ENCODE measurements at places on chromosomes 5 and 9.
A peak's percentile ranks its signal among the peaks of the same experiment; 100 is the strongest.

- no peak for DNase-seq
Observed at GRCh38 chr9:82681809-82682208, 381.1 kb downstream of the RASEF start.

GRCh38 chr9:127209220-127209619 is 55.4 kb upstream of the GARNL3 start:
- DNase-seq, result no peak

- no peak for DNase-seq
Observed at GRCh38 chr9:87862536-87863268, 20.0 kb upstream of the SPATA31E1 start.

DNA sequence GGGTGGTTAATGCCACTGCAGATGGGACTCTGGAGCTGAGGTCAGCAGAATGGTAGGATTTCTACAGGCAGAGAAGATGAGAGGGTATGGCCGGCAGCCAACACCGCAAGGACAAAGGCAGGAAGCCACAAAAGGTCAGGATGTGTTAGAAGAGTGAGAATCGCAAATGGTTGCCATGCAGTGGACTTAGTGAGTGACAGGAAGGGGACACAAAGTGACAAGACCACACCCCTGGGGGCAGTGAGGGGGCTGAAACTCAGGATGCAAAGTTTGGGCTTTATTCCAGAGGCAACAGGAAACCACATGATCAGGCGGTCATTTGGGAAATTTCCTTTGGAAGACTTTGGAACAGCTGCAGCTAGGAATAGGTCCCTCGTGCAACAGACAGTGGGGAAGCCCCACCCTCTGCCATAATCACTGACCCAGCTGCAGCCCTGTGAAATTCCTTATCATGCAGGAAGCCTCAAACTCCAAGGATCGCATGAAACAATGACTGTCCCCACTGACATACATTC is 14.2 kb upstream of the CCDC180 start:
- no peak for DNase-seq

GRCh38 chr5:122297587-122298298 is 14.3 kb upstream of the SNCAIP start:
- DNase-seq, result no peak

DNA sequence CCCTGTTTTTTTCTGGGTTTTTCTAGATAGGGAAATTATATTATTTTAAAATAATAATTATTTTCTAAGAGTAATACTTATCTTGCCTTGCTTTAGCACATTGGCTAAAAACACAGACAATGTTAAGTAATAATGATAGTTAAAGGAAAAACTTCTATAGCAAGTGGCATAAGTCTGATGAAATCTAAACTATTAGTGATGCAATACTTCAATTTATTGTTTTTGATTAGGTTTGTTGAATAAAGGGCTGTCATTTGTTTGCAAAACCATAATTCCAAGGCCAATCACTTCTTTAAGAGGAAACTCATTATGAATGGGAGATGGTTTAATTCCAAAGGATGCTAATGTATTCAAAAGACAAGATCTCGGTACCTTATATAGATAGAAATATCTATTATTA is 293.8 kb upstream of the FBXL7 start:
- no peak for DNase-seq

- no peak for DNase-seq
Observed at GRCh38 chr9:36170531-36170930, 1.3 kb downstream of the CCIN start.

- no peak for DNase-seq
Observed at GRCh38 chr5:164303646-164304215, 798.3 kb downstream of the MAT2B start.

DNA sequence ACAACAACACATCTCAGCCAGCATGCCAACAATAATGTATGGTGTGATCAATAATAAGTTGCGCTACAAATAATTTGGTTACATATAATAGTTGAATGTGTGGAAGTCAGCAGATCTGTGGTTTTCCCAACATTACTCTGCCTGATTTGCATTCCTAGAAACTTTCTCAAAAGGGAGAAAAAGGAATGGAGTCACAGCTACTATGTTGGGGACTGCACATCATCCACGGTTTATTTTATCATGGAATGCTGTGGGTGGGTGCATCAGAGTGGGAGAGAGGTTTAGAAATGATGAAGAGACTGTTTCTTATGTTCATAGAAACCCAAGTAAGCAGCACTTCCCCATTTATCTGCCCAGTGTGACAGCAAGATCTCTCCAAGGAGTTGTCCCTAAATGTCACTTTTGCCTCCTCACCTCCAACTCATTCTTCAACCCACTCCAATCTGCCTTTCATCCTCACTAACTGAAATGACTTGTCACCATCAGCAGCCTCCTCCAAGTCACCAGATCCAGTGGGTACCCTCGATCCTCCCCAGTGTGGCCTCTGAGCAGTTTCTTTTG is 2.8 kb upstream of the SPOCK1 start:
- DNase-seq, result peak; percentile 1

DNA sequence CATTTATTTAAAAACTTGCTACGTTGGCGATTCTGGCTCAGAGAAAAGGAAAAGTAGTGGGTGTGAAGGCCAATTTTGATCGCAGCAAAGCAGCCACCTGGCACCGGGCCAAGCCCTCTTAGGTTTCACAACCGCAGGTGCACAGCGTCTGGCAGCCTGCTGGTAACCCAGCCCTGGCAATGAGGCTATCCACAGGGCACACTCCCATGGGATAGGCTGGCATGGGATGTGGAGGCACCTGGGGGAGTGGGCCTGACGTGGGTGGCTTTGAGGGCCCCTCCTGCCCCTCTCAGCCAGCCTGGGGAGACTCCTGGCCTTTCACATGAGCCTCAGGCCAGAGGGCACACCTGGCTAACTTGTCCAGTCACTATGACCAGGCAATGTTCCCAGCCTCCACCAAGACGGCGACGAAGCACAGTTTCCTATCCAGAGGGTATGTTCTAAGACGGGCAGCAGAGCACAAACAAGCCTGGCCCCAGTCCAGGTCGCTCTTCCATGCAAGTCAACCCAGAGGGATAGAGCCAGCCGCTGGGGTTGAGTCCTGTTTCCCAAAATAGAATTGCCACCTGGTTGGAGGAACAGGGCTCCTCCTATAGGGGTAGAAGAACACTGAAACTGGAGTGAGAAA is 19.0 kb downstream of the CMBL start:
- DNase-seq, result no peak

- peak; percentile 7 for DNase-seq
Observed at GRCh38 chr5:112366987-112367386, 52.1 kb downstream of the EPB41L4A start.

GRCh38 chr5:139277171-139277570 is 16.4 kb upstream of the MATR3 start:
- DNase-seq, result no peak

DNA sequence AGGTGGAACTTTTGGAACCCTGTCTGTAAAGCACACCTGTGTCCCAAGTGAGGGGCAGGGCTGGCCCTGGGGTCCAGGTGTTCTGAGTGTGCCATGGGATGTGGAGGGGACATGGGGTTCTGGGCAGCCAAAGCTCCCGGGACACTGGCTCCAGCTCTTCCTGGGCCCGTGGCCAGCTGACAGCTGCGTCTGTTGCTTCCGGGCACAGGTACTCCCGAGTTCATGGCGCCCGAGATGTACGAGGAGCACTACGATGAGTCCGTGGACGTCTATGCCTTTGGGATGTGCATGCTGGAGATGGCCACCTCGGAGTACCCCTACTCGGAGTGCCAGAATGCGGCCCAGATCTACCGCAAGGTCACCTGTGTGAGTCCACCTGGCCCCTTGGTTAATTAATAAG is 50.7 kb downstream of the WNK2 start:
- no peak for DNase-seq

DNA sequence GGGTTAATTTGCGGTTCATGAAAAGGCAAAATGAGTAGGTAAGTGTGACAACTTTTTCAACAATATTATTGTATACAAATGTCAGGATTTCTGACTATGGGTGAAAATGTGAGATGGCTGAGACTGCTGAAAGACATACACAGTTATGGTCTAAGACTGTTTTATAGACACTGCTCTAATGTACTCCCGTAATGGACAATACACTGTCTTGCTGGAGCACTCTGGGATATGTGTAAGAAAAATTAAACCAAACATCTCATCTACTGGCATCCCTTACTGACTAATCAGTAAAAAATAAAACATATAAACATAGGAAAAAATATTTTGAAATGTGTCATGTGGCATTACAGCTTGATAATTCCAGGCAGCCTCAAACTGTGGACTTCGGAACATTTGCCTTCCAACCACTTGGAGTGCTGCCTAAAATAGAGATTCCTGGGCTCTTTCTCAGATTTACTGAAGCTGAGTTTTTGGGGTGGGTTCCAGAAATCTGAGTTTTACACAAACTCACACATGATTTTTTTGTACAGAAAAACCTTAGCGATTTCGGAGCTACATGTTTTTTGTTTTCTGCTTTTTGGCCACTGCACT is 233.9 kb upstream of the TBCA start:
- DNase-seq, result no peak

GRCh38 chr5:75993183-75993582 is 90.0 kb upstream of the SV2C start:
- no peak for DNase-seq

GRCh38 chr5:132667309-132667708 is 6.5 kb upstream of the IL4 start:
- no peak for DNase-seq

DNA sequence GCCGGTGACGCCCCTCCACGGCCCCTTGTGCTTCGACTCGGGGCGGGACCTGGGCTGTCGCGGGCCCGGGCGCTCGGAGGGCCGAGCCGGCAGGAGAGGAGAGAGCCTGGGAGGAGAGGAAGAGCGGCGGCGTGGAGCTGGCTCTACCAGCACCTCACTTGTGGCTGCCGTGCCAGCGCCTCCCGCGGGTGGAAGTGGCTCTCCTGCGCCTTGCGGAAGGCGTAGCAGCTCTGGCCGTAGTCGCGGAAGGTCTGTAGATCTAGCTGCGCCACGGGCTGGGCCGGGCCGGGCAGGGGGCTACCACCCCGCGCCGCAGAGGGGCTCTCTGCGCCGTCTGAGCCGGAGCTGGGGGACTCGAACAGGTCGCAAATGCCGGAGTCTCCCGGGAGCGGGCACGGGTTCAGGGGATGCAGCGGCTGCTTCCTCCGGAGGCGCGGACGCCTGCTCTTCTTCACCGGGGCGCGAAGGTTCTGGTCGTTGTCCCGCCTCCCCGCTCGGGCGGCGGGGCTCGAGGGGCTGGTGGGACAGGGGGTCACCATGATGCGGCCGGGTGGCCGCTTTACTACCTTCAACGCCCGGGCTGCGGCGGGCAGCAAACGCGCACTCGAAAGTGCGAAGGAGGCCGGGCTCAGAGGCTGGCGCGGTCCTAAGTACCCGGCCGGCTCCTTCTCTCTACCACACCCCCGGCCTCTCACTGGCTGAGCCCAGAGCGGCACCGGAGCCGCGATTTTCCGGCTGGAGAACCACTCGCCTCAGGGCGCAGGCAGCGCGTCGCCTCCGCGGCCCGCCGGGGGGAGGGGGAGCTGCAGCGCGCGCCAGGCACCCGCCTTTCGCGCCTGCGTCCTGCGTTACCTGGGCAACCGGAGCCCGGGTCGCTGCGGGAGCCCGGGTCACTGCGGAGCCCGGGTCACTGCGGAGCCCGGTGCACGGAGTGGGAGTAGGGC is at the start of gene CCNO:
CCNO (minus strand) TSS at position 624 of the 944 bp plus-strand sequence; CDS start at position 539, 85 bp downstream.
- DNase-seq, result peak; percentile 63

DNA sequence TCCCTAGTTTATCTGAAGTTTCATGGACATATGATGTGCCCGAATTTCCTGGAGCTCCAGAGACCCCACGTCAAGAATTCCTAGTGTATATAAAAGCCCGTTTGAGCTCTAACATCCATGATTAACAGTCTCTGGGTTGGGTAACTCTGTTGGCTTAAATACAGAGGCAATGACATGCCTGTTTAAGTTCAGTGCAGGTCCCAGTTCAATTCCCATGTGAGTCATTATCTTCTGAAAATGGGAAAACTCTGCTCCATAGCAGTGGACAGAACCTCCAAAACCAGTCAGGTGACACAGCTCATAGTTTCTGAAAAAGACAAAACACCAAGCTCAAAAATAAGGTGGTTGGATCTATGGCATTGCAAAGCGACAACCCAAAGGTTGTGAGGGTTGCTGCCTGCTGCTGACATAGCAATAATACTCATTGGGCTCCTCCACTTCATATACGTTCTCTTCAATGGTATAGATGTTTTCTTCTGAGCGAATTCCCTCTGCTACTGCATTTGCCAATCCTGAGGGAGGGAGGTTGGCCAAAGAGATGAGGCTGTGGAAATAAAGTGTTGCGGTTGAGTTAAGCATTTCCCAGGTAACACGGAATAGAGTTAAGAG is 22.0 kb downstream of the HAVCR2 start:
- DNase-seq, result no peak

- DNase-seq, result no peak
Observed at GRCh38 chr5:114391321-114391720, 29.5 kb downstream of the KCNN2 start.

GRCh38 chr9:16406526-16407225 is 463.8 kb downstream of the BNC2 start:
- DNase-seq, result no peak

GRCh38 chr9:134271338-134272301 is 54.6 kb upstream of the RXRA start:
- DNase-seq, result no peak

- DNase-seq, result no peak
Observed at GRCh38 chr5:179302499-179303185, 42.6 kb downstream of the ADAMTS2 start.

DNA sequence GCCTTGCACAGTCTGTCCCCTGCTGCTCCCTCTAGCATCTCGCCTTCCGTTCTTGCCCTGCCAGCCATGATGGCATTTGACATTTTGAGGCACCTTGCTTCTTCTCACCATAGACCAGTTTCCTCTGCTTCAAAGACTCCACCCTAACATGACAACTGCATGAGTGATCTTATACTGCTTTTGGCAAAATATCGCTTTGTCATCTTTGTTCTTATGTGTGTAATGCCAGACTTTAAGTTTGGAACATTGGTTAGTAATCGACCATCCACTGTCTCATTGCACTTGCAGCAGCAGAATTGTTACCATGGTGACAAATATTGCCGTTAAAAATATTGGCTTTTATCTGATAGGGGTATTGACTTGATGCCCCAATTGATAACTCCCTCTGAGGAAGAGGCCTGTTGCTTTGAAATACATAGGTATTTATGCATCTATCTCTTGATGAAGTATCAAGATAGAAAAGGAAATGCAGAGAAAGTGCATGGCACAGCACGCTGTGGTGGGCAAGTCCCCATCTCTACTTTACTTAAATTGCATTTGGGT is 6.8 kb downstream of the GARIN3 start:
- DNase-seq, result no peak

GRCh38 chr9:105205787-105206495 is 38.5 kb upstream of the SLC44A1 start:
- no peak for DNase-seq

- no peak for DNase-seq
Observed at GRCh38 chr5:5983261-5983980, 394.9 kb downstream of the MED10 start.

DNA sequence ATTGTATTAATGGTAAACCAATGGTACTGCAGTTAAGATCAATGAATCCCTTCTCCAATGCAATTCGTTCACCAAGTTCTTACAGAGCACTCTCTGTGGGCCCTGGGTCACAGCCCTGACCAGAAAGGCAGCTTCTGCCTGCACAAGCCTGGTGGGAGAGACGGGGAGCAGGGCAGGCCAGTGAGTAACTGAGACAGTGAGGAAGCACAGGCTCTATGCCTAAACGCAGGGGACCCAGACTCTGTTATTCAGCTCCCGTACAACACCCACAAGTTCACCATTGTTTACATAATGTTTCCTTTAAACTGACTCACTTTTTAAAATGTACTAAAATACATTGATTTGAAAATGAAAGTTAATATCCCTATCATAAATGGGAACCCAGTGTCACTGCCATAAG is 40.5 kb upstream of the CTSL start:
- no peak for DNase-seq
